NCI-H2107 (cell line): ENCODE measurements at places on chromosomes 2 and 18.

- DNase-seq, result no peak
Observed at GRCh38 chr2:16223841-16224177, 283.5 kb downstream of the MYCN start.

GRCh38 chr18:57969824-57970223 is 74.2 kb upstream of the NEDD4L start:
- no peak for DNase-seq

DNA sequence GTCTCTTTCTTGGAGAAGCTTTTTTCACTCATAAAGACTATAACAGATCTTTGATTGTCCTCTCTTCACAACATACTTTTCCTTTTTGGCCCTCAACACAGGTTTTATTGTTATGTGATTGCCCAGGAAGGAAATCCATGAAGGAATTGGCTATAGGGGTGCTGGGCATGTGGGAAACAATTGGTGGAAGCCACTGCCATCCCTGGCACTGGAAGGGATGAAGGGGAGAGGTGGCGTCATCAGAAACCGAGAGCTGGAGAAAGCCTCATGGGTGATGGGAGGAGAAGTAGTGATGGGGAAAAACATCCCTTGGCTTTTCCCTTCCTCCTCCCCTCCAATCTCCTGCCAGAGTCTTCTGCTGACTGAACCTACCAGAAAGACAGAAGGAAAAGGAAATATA is 106.2 kb downstream of the SPOPL start:
- no peak for DNase-seq

GRCh38 chr18:48949050-48949605 is 1.6 kb downstream of the SMAD7 start:
- no peak for DNase-seq

DNA sequence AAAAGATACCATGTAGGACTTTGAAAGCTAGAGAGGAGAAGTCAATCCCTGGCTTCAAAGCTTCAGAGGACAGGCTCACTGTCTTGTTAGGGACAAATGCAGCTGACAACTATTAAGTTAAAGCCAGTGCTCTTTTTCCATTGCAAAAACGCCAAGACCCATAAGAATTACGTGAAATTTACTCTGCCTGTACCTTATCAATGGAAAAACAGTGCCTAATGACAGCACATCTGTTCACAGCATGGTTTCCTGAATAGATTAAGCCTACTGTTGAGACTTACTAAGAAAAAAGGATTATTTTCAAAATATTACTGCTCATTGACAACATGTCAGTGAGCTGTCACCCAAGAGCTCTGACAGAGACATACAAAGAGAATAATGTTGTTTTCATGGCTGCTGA is 52.9 kb downstream of the ANKRD12 start:
- DNase-seq, result no peak

- no peak for DNase-seq
Observed at GRCh38 chr2:232781765-232782164, 5.4 kb upstream of the KCNJ13 start.

GRCh38 chr2:237720957-237721356 is 77.6 kb upstream of the RBM44 start:
- DNase-seq, result no peak

- DNase-seq, result no peak
Observed at GRCh38 chr2:26507088-26507487, 29.2 kb upstream of the OTOF start.

- no peak for DNase-seq
Observed at GRCh38 chr2:104286841-104287240, 567.1 kb upstream of the POU3F3 start.

GRCh38 chr18:903701-904100 is 970 bp upstream of the ADCYAP1 start:
- DNase-seq, result no peak

- no peak for DNase-seq
Observed at GRCh38 chr2:220660277-220661145, 911.6 kb downstream of the EPHA4 start.

DNA sequence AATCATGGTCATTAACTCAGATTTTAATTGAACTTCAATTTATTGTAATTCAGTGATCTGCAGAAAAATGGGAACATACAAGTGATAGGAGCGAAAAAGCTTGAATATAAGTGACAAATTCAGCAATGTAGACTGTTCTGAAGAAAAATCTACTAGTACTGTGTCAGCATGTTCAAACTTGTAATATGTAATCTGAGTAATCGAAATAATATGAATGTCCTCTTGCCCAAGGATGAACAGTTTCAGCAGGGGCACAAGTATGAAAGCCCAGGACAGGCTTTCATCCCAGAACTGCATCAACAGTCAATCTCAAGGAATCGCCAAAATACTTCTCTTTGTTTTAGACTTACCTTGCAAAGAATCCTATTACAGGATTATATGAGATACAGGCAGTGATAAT is 1110.5 kb downstream of the LRP1B start:
- no peak for DNase-seq

DNA sequence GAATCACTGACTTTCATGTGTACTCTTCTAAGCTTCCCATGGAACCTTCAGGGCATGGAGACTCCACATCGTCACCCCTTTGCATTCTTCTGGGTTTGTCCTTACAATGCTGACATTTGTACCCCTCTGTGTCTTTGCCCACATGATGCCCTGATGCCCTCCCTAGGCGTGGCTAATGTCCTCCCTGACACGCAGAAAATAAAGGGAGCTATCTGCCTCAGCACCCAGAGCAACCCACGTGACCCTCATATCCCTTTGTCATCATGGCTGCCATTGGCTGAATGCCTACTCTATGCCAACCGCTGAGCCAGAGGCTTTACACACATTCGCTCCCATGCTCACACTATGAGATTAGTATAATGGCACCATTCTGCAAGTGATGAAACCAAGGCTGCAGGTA is 86.4 kb upstream of the KLHL29 start:
- DNase-seq, result no peak

- no peak for DNase-seq
Observed at GRCh38 chr18:42893977-42894376, 221.5 kb downstream of the RIT2 start.

- no peak for DNase-seq
Observed at GRCh38 chr2:120395221-120396012, 49.5 kb downstream of the INHBB start.

- DNase-seq, result no peak
Observed at GRCh38 chr18:23365602-23366001, 87.5 kb upstream of the RIOK3 start.

DNA sequence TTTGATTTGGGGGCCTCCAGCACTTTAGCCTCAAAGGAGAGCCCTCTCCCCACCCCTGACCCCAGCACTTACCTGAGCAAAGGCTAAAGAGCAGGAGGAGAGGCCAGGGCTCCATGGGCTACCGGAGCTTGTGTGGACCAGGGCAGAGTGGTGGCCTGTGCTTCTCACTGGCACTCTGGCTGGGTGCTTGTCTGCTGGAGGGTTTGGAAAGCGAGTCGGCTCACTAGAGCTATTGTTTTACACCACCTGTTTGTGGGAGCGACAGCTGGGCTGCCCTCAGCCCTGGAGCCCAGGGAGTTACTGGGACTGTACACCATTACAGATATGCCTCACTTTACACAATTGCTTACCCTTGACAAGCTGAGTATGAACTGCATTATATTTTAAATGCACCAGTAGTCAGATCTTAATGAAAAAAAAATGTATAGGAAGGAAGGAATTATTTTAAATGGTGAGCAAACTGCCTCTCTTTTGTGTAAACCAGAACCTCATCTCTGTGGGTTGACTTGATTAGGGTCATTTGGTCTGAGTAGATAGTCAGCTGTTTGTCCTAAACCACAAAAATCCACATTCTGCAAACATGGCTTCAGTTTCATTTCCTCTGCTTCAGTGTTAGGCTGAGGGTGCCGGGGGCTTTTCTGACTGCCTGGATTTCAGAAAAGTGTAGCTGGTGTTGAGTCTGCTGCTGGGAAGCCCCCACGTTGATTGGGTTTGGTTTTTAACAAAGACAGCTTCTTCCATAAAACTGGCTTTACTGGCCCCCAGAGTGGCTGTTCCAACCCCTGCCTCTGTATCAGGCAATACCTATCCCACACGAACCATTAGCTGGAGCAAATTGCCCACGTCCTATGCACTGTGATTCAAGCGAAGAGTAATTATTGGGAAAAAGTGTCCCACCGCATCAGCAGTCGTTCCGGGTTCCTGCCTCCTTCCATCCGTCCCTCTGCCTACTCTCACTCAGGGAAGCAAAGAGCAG is at the start of gene CHRNA1:
Gene CHRNA1, minus strand, starts transcription at position 193 of the 976 bp plus-strand sequence. Its CDS starts 78 bp downstream, at position 115.
- DNase-seq, result peak; percentile 34

GRCh38 chr2:184363213-184363612 is 235.1 kb upstream of the ZNF804A start:
- no peak for DNase-seq

DNA sequence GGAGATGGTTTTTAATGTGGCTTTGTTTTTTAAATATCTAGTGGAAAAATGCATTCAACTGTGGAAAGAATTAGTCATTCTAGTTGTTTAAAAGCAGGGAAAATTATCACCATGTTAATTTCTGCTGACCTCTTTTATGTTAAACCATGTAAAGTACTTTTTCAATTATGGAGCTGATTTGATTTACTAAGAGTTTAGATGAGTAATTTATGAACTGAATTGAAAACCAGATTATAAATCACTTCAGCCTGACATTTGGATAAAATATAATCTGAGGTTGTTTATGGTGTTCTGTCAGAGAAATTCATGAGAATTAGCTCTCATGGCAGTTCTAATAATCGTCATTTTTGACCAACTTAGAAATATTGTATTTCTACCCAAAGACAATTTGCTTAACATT is 11.6 kb downstream of the ITGA4 start:
- DNase-seq, result no peak

GRCh38 chr2:12032398-12032797 is 286.0 kb downstream of the LPIN1 start:
- no peak for DNase-seq

DNA sequence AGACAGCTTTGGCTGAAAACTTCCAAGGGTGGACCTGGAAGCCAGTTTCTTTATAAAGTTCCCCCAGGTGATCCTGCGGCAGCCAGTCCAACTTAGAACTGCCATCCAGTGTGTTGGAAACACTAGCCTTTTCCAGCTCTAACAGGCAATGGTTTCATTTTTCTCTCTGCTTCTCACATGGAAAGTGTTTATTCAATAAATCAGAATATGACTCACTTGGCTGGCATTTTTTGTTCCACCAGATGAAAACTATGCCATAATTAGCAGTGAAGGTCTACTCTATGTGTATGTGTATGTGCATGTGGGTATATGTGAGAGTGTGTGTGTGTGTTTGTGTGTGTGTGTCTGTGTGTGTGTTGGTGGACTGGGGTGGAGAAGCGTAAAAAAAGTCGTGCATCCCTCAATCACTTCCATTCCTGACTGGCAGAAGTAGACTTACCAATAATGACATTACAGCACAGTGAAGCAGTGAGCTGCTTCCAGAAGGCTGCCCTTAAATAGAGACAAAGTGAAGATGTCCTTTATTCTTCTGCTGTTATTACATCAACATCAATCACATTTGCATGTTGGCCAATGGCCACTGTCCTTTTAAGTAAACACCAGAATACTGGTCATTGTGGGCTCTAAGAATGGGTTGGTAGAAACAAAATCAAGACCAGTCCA is 90.9 kb upstream of the SETBP1 start:
- DNase-seq, result no peak

GRCh38 chr2:149145314-149146295 is 107.1 kb downstream of the LYPD6B start:
- no peak for DNase-seq

DNA sequence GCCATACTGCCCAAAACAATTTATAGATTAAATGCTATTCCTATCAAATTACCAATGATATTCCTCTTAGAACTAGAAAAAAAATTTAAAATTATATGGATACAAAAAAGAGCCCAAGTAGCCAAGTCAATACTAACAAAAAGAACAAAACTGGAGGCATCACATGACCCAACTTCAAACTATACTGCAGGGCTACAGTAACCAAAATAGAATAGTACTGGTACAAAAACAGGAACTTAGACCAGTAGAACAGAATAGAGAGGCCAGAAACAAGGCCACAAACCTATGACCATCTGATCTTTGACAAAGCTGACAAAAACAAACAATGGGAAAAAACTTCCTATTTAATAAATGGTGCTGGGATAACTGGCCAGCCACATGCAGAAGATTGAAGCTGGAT is 86.1 kb upstream of the KYNU start:
- no peak for DNase-seq

DNA sequence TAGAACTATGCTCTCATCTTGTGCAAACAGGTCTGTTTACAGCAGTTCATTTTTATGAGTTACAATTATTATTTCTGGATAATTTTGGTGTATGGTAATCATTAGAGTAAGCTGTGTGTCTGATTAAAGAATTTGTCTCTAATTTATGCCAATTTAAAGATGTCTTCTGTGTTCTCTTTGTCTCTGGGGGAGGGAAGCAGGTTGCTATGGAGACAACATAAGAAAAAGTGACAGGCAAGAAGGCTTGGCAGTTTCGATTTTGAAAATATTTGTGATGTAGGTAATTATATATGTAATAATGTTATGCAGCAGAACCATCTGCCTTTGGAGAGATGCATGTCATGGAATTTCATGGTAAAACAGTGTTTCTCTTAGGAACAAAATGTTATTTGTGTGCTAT is 78.2 kb downstream of the SH3RF3 start:
- DNase-seq, result no peak

GRCh38 chr2:37672870-37673184 is 1.4 kb upstream of the CDC42EP3 start:
- DNase-seq, result no peak

DNA sequence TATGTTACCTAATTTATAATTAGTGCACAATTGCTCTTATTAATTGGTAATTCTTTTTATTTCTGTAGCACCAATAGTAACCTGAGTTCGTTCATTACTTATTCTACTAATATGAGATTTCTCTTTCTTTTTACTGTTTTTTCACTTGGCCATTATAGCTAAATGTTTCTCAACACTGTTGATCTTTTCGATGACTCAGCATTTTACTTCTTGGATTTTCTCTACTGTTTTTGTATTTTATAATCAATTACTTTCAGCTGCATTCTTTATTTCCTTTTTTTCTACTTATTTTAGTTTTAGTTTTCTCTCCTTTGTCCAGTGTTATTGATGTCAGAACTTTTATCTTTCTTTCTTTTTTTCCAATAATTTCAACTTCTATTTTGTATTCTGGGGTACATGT is 589.4 kb upstream of the SOX11 start:
- DNase-seq, result no peak

- no peak for DNase-seq
Observed at GRCh38 chr2:181944164-181944913, 41.3 kb upstream of the PPP1R1C start.

DNA sequence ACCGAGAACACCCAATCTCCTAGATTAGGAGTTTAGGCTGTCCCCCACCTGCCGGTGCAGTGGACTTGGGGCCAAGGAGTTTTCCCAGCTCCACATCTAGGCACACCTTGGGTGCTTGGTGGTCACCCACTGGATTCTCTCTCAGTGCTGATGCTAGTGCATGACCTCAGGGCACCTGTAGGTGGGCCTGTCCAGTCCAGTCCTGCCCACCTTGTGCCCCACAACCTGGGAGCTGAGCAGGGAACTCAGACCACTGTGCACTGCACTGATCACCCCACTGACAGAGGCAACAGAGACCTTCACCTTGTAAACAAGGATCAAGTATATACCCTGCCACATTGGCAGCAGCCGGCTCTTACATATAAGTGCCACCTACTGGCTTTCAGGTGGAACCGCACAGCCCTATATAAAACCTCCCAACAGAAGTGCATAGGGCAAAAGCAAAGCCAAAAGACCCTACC is 12.7 kb upstream of the CDH19 start:
- DNase-seq, result no peak
